ENCODE measurements at places on chromosomes 5 and 9.

DNA sequence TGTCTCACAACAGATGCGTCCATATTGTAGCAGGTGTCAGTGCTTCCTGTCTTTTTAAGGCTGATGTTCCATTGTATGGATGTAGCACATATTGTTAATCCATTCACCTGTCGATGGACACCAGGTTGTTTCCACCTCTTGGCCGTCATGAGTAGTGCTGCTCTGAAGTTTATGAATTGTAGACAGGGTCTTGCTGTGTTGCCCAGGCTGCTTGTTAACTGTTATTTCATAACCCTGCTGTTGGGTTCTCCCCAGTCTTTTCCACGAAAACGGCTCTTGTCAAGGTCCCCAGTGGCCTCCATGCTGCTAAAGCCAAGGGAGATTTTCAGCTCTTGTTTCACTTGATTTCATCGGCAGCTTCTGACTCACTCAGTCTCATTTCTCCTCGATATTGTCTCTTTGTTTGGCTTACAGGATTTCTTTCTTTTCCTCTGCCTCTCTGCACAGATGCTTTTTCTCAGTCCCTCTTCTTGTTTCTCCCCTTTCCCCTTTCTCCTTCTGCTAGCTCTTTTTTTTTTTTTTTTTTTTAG is 12.1 kb upstream of the PSD2 start:
- no peak for DNase-seq

DNA sequence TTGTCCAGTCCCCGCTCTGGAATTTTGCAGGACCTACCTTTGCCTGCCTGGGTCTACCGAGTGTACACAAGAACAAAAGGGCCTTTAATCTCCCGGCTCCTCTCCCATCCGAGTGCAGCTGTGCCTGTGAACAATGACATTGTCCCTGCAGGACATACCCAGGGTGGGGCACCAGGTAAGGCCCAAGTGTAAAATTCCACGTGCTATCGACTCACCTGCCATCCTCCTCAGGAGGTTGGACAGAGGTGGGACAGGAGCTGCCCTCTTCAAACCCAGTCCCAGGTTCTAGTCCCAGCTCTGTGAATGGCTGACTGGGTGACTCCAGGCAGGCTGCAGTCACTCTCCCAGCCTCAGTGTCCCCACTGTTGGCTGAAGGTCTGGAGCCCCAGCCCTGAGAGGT is 159.6 kb upstream of the ALDH1B1 start:
- no peak for DNase-seq

DNA sequence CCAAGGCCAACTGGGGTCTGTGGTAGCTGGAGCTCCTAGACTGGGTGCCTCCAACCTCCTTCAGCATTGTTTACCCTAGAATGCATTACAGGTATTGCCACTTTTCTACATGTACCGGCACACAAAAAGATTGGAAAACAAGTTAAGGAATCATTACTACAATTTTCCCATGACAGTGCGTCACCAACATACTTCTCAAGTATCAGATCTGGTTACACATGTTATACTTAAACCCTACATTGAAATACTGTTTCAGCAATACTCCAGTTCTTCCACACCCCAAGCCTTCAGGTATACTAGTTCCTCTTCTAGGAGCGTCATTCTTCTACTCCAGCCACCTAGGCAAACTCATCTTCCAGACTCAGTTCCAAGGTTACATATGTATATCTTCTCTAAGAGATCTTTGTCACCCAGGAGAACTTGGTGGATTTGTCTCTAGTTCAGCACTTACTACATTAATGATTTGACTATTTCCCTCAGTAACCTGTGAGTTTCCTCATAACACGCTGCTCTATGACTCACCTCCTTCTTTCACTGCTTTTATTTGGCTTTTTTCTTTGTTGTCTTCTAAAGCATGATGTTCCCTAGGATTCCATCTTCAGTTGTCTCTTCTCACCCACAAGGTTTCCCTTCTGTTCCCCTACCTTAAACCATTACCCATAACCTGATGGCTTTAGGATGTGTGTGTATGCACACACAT is 217.0 kb downstream of the AP3B1 start:
- DNase-seq: no peak

DNA sequence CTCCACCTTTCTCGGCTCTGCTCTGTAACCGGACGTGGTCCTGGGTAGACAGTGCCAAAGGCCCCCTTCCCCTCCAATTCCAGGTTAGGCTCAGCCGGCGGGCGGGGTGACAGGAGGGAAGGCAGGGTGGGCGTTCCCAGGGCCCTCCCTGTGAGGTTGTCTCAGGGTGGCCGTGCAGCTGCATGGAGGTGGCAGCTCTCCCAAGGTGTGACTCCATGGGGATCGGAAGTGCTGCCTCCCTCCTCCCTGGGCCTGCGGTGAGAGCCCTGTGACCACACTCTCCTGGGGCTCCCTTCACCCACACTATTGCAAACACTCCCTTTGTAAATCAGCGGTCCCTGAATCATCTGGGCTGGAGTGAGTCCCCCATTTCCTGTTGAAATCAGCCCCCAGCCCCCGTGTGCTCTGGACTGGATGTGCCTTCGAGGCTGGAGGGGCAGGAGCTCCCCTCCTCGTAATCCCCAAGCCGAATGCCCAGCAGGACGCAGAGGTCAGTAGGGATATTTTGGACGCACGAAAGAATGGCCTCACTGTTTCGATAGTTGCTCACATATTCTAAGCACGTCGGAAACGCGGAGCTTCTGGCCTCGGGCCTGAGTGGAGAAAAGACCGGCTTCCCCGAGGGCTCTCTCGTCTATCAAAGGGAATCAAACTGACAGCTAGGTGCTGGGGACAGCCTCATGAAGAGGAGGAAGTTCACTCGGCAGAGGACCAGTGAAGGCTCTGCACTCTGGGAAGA is 107.6 kb upstream of the COL5A1 start:
- DNase-seq: no peak

DNA sequence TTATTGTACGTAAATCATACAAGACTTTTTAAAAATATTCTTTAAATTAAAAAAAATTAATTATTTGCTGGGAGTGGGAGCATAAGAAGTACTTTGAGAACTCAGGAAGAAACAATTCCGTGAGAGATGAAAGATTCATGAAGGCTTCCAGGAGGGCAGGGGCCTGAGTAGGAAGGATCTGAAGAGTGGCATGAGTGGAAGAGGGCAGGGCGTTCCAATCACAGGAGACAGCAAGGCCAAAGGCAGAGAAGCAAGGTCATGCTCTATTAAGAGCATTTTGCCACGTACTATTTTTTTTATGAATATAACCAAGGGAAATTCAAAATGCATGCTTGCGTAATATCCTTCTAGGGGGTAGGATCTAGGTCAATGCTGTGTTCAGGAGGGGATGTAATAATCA is 265.5 kb downstream of the ZNF608 start:
- DNase-seq: no peak

DNA sequence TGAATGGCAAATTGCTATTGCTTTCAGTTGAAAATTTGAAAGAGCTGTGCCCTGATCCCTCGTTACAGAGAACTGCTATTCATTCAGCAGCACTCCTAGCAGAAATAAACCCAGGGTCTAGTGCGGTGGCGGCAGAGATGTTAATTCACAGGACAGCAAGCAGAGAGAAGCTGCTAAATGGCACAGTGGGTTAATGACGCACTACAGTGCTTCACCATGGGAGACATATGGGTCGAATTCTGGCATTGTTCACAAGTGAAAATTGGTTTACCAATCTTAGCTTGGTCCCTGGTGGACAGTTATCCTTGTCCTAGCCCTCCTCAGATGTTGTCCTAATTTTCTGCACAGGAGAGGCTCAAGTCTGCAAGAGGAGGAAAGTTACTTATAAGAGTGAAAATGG is 807.4 kb downstream of the TLE1 start:
- DNase-seq: no peak

- DNase-seq: no peak
Measured at GRCh38 chr5:175343308-175343707, 100.7 kb downstream of the DRD1 start.

GRCh38 chr9:16243798-16244197 is 626.7 kb downstream of the BNC2 start:
- no peak for DNase-seq

GRCh38 chr5:59847586-59847985 is 45.9 kb downstream of the PDE4D start:
- no peak for DNase-seq

GRCh38 chr5:168318240-168318639 is 26.8 kb downstream of the WWC1 start:
- DNase-seq: no peak

GRCh38 chr5:99169309-99169708 is 240.5 kb upstream of the CHD1 start:
- no peak for DNase-seq

GRCh38 chr9:122402403-122402871 is 31.6 kb downstream of the PTGS1 start:
- DNase-seq: no peak

DNA sequence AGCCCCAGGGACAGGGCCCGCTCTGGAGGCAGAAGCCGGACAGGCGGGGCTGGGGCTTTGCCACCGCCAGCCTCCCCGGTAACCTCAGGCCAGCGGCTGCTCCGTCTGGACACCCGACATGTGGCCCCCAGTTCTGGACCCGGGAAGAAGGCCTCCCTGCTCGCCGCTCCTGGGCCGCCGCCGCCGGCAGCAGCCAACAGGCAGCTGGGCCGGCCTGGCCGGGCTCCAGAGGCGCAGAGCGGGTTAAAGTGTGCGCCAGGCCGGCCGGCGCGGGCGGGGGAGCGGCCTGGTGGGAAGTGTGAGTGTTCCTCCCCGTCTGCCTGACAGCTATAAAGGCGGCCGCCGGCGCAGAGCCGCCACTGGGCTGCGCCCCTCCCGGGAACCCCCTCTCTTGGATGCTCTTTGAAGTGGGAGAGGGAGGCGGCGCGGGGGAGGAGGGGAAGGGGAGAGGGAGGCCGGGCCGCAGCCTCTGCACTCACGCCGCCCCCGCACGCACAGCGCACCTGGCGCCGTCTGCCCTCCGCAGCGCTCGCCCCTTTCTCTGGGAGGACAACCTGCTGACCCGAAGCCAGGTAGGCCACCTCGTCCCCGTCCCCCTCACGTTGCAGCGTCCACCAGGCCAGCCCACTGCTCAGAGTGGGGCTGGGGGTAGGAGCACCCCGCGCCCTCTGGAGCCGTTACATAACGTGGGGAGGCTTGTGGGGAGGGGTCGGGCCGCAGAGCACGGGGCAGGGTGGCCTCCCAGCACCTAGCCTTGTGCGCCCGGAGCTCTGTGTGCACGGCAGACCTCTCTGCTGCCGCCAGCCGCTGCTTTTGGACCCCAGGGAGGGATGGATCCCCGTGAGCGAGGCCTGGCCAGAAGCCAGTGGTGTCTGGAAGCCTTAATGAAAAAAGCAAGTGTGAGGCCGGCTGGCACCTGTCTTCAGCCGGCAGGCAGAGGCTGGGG is at the start of gene ADAMTSL2:
TSS of gene ADAMTSL2 (plus strand) at position 359 of the 946 bp plus-strand sequence. CDS start 2,009 bp downstream, outside the sequence.
- no peak for DNase-seq

GRCh38 chr9:133306242-133307204 is 29.5 kb downstream of the SURF6 start:
- DNase-seq: no peak

GRCh38 chr9:4771788-4772187 is 21.0 kb upstream of the RCL1 start:
- DNase-seq: no peak

DNA sequence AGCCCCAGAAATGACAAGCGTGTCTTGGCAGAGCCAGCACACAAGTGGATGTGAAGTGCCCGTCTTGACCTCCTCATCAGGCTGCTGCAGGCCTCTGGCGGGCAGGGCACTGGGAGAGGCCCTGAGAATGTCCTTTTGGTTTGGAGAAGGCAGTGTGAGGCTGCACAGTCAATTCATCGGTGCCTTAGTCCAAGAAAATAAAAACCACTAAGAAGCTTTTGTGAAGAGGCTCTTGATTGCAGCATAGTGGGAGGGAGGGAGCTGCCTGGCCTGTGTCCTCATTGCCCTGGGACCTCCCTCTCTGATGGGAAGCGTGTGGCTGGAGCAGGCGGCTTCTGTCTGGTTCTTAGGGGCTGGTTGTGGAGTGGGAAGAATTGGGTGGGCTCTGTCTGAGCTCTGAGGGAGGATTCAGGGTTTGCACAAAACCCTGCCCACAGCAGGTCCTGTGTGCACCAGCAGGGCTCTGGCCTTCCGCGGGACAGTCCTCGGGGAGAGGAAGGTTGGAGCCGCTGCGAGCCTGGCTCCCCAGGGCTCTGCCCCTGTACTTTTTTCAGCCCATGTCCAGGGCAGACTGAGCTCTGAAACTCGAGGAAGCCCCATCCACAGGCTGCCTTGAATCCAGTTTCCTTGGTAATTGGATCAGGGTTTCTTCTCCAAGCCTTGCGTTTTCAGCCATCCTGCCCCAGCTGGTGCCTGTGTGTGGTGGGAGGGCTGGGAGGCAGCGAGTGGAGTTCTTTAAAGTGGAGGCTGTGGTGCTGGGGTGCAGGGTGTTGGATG is 1.1 kb downstream of the HRCT1 start:
- DNase-seq: no peak

DNA sequence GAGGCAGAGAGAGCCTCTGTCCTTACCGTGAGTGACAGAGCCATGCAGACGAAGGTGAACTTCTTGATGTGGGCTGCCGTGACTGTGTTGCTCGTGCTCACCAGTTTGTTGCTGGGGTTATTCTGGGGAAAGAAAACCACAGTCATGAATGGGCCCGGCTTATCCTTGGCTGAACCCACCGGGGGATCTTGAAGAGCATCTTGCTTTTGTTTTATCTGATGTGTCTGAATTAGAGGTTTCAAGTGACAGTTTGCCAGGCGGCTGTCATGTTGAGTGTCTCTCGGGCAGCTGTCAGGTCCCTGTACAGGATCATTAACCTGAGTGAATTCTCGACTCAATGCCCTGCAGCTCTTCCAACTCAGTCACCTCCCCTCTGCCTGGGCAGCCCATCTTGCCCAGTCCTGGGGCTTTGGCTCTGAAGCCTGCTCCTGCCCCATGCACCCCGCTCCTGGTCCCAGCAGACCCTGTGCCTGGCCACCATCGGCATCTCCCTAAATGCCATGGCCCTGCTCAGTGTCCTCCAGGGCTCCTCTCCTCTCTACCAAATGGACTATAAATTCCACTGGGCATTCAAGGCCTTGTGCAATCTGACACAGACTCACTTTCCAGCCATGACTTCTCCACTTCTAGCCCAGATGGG is 77.4 kb downstream of the OTULIN start:
- no peak for DNase-seq

- no peak for DNase-seq
Measured at GRCh38 chr9:104769655-104770054, 5.7 kb downstream of the NIPSNAP3B start.

DNA sequence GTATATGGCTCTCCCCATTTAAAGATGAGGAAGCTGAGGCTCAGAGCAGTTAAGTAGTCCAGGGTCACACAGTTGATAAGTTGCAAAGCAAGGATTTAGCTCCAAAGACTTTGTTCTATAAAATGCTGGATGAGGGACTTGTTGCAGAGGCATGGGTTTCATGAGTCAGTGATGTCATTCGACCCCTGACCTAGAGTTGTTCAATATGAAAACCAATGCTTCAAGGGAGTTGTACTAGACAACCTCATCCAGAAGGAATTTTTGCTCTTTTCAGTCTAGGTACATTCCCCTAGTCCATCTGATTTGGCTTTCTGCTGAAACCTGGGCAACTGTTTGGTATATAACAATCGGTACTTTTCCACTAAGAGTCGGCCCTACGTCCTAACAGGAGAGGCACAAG is 550.4 kb downstream of the EBF1 start:
- DNase-seq: no peak

- DNase-seq: peak; percentile 13
Measured at GRCh38 chr9:36399980-36400331, at the start of gene RNF38. RNF38 (minus strand) TSS chr9:36400269; CDS start chr9:36400108, 161 bp downstream.

All from GM12878 (cell line).